Stimulated activated CD4-positive, alpha-beta T cell treated with anti-CD3 and anti-CD28 coated beads, Interleukin-2, amount 100 ng/mL, for 24 hours (primary cell): ENCODE measurements at places on chromosomes 16 and 17.
A peak's percentile ranks its signal among the peaks of the same experiment; 100 is the strongest.

GRCh38 chr17:61380836-61381525, 18.7 kb upstream of the TBX2 start:
- DNase-seq, result no peak

- peak; percentile 35 for DNase-seq
Observed at GRCh38 chr16:48384520-48385252, 527 bp downstream of the SIAH1 start.

DNA sequence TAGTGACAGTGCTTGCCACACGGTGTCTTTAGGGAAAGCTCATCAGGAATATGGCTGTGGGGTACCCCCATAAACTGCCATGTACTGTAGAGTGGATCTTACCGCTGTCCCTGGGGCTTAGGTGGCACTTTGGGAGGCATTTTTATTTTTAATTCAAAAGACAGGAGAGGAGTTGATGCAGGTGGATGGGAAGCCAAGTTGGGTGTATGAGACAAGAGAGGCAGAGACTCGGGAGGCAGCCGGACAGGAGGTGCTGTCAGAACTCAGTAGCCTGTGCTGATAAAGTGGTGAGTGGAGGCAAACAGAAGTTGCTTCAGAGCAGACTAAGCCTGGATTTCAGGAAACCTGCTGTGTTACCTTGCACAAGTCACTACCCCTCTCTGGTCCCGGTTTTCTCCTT, 185.9 kb downstream of the TMEM132E start:
- DNase-seq, result no peak

DNA sequence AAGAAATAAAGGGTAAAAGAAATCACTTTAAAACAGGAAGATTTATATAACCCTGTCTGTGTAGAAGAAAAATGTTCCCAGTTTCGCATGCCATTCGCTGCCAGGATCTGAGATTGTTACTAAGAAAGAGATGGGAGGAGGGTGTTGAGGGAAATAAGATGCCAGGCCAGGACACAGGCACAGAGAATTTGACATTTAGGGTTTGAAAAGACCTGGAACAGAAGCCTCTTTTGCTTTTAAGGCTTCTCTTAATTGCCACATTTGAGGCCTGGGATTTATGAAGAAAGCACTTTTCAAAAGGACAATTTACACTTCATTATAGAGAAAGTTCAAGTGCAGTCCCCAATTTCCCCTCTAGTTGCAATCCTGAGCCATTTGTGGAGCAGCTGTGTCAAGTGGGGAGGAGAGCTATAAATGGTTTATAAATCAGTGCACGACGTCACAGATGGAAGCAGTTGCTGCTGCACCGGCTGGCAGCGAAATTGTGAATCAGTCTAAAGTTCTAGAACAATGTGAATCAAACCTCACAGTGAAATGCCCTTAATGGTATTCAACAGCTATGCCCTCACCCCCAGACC, 26.5 kb upstream of the C16orf87 start:
- DNase-seq, result no peak

DNA sequence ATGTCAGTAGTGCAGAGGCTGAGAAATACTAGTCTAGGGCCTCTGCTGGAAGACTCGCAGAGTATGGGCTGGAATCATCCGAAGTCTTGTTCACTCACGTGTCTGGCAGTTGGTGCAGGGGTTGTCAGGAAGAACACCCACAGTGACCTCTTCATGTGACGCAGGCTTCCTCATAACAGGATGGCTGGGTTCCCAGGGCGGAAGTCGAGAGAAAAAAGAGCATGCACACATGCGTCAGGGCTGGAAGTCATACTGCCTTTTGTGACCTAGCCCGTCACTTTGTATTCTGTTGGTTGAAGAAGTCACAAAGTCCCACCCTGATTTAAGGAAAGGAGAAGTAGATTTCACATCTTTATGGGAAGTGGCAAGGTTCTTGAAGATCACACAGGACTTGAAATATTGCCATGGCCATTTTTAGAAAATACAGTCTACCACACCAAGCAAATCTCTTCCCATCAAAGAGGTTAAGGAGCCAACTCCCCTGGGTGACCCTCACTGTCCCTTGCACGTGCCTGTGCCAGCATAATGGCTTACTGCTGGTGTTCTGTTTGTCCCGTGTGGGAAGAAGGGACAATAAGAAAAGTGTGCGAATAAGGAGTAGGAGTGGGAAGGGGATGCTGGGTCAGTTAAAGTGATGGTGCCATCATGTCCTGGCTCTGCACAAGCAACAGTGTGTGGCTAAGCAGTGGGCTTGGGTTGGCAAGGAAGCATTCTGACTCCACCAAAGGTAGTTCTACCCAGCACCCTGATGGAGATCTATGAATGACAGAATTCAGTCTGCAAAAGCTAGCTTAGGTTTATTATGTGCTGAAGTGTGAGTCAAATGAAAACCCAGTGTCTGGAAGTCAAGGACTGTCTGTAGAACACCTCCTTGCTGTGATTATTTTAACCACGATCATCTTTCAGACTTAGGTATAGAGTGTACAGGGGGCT, 28.1 kb downstream of the HEATR3 start:
- no peak for DNase-seq

DNA sequence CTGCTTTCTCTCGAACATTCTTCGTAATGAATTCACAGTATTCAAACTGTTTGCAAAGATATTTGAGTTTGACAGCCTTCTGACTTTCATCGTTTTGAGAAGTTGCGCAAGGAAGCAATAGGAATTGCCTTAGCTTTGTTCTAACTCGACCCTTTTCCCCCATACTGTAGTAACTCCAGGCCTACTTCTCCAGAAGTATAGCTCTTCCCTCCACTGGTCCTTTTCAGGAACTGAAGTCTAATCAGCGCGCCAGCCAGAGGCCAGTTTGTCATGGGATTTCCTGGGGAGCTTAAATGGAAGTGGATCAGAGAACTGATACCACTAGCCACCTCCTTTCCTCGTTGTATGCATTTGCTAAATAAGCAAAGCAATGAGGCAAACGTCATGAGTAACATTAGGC, 27.9 kb downstream of the CDR2 start:
- no peak for DNase-seq

DNA sequence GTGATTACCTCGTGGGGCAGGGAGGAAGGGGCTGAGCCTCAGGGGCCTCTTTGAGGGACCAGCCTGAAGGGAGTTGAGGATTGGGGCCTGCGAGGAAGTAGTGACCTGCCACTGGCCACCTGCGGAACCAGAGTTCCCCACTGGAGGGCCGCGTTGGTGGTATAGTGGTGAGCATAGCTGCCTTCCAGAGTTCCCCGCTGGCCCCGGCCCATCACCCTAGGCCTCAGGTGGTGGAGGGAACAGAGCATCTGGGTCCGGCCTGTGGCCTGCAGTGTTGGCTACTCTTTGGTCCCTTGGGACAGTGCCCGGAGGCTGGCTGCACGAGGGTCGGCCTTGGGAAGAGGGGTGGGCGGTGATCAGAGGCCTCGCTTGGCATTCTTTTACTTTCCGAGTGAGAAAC, 20.5 kb downstream of the MGAT5B start:
- DNase-seq, result no peak

GRCh38 chr16:51268237-51268636, 117.2 kb upstream of the SALL1 start:
- no peak for DNase-seq

- no peak for DNase-seq
Observed at GRCh38 chr17:62708587-62708986, 81.1 kb downstream of the MRC2 start.

DNA sequence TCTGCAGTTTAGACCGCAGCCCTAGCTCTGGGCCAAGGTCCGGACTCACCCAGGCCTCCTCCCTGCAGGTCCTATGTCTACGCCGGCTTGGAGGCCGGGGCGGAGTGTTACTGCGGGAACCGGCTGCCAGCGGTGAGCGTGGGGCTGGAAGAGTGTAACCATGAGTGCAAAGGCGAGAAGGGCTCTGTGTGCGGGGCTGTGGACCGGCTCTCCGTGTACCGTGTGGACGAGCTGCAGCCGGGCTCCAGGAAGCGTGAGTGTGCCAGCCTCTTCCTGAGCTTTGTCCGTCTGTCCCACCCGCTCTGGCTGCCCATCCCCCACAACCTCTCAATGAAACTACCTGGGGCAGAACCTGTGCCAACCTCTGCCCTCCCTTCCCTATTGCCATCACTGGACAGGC, 20.1 kb downstream of the WSCD1 start:
- no peak for DNase-seq

DNA sequence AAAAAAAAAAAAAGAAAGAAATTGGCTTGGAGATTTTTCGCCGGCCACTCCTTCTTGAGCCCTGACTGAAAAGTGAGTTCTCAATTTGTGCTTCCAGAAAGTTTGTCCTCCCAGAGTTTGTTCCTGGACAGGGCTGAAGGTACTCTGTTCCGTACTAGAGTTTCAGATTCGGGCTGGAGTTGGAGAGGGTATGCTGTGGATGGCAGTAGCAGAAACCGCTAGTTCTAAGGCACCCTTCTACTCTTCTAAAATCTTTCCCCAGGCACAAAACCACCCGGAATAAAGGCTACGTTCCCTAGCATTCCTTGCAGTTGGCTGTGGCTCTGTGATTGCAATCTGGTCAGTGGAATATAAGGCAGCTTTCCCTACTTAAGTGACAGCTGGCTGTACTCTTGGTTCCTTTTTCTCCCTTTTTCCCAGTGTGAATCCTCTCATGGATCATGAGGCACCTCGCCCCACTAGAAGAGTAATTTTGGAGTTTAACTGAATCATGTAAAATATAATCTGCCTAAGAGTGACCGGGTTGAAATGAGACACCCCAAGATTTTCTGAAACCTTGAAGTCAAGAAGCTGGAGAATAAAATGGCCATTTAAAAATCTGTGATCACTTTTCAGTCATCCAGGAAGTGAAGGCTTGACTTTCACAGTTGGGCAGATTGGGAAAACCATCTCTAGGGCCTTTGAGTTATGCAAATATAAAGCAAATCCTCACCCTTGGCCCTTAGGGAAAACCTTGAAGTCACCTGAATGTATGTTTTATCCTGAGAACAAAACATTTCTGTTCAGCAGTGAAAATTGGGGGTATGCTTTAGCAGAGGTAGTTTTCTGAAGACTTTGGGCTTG, 901 bp upstream of the HEATR6 start:
- DNase-seq, result no peak

GRCh38 chr16:56950881-56951771, 10.6 kb upstream of the CETP start:
- DNase-seq, result peak; percentile 67

DNA sequence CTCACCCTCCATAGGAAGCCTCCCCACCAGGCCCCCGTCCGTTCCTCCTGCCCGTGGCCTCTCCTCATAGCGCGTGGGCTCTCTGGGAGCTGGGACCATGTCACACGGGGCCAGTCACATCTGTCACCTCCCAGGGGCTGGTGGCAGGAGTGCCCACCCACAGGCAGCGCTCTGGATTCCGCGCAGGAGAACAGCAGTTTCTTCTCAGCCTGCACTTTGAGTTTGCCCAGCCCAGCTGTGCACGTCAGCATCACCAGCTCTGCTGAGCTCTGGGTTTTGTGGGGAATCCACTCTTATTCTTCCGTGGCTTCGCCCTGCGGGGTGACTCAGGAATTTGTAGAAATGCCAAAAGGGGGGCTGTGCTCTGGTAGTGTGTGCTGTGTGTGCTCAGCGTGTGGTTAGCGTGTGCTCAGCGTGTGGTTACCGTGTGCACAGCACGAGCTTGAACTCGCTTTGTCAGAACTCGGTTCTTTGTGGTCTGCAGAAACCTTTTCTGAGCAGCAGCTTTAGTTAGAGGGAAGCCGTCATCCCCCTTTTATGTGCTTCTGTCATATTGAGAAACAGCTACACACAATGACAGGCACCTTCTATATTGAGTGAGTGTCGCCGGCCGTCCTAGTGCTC, 3.2 kb downstream of the ACSF3 start:
- peak; percentile 63 for DNase-seq

DNA sequence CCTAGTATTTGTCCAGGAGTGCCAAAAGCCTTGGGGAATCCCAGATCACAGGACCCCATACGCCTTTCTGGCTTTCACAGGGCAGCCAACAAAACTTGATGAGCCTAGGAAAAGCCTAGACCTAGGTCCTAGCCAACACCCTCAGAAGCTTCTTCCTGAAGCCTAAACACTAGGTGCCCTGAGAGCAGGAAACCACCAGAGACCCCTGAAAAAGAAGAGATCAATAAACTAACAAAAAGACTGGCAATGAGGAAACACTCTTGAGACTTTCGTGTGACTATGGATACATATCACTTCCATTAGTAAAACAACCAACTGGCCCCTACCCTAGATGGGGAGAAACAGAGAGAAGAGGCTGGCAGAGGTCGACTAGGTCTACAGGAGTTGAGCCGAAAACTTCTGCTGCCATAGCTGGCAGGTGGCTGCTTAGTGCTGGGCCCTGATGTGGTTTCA, 1.2 kb downstream of the ORMDL3 start:
- DNase-seq, result no peak

- DNase-seq, result no peak
Observed at GRCh38 chr17:60372790-60373483, 19.0 kb downstream of the USP32 start.

- DNase-seq, result no peak
Observed at GRCh38 chr16:5215901-5216300, 118.3 kb upstream of the EEF2KMT start.

GRCh38 chr17:51044976-51045375, 75.7 kb downstream of the SPAG9 start:
- no peak for DNase-seq

- no peak for DNase-seq
Observed at GRCh38 chr17:82371333-82372248, at the start of gene UTS2R. TSS of gene UTS2R (plus strand) at chr17:82371765. CDS start at chr17:82374325, 2,560 bp downstream.

GRCh38 chr16:11183035-11183812, 72.8 kb downstream of the SOCS1 start:
- no peak for DNase-seq

- DNase-seq, result no peak
Observed at GRCh38 chr16:54165174-54165911, 121.2 kb downstream of the IRX3 start.

DNA sequence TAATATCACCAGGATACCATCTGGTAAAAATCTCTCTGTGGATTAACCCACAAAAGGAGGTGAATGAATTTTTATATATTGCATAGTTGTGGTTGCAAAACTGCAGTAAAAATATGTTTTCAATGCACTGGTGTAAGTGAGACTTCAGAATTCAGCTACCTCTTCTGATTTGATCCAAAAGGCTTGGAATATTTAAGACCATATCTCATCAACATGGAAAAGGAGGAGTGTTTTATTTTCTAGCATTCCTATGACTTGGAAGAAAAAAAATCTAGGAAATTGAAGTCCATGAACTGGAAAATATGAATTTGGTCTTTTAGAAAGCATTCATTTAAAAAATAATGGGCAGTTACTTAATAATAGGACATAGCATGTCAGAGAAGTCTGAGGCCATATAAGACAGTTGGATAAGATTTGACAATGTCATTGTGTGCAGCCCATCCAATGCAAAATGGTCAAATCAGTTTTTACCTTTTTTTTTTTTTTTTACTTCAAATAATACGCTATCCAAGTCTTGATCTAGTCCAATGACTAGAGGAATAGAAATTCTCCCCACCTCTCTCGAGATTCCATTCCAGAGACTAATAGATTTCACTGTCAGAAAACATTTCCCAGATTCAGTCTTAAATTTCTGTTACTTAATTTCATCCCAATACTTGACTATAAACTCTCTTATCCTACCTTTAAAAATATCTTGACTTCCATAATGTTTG, 364.9 kb upstream of the PMFBP1 start:
- DNase-seq, result no peak

DNA sequence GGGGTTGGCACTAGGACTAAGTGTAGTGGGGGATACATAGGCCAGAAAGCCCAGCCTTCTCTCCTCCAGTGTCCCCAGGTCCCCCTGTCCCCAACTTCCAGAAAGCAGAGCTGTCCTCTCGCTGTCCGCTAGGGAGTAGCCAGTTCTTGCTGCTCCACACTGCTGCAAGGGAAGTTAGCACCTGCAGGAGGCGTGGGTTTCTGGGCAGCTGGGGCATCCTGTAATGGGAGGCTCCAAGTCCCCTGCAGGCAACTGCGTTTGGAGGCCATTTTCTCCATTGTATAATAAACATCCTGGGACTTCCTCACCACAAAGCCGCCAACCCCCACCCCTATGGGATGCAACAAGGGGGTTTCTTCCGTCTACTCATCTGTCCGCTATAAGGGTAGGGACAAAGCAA, 1.7 kb downstream of the RPRML start:
- no peak for DNase-seq
